ENCODE measurements at places on chromosomes 4 and X. TPM values are rescaled to one million over a fixed set of nuclear protein-coding genes. Genes with fewer than 3 reads are reported as not detected.

Gene MAGEC1
- not detected for total RNA-seq

GRCh38 chr4:128793859-128794672 is 15.4 kb upstream of the JADE1 start:
- DNase-seq = no peak

DNA sequence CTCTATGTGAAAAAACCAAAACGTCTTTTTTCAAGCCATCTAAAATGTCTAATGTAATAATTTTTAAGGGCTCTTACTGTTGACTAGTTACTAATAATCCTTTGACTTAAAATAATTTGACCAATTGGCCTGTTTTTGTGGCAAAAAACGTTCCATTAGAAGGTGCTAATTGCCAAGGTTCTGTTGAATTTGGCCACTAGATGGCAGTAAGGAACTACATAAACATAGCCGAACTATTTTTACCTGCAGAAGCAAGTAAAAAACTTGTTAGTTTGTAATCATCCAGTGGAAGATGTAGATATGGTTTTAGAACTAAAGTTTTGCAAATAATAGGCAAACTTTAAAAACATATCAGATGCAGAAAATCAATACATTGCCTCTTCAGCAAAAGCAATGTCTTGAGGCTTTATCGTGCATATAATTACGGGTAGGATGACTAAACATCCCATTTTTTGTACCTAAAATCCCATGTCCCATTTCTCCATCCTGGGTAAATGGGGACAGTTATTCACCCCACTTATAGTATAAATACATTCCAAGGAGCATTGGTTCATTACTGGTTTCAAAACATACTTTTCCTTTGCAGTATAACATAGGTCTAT is 57.6 kb downstream of the PROM1 start:
- DNase-seq = peak; percentile 12

- no peak for DNase-seq
Measured at GRCh38 chr4:75069493-75070074, 136.7 kb downstream of the PARM1 start.

DNA sequence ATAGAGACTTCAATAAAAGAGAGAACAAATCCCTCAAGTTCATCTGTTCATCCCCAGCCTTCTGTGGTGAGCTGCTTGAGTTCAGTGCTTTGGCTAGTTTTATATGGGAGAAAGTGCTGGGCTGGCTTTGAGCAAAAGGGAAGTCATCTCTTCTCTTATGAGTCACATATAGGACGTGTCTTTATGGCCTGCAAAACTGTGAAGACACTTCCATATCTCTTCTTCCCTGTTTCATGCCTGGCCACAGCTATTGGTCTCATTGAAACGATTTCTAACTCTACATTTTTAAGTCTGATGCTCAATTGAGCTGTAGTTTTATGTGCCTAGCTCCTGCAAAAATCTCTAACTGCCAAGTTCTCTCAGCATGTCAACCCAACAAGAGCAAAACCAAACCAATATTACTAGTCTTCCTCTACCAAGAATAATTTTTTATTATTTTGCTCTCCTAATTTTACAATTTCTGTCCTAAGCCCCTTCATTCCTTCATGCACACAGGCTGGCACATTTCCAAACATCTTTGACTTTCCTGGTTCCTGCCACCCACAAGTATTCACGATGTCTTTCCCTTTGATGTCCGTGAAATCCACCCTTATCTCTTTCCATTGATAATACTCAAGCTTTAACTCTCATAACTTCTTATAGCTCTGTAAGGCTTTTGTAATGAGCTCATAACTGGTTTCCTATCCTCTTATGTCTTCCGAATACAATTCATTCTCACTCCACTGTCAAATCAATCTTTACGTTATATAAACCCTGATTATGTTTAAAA is 165.3 kb downstream of the BTC start:
- DNase-seq = no peak

- no peak for DNase-seq
Measured at GRCh38 chrX:80917919-80918318, 108.2 kb upstream of the BRWD3 start.

Measured in activated T-cell treated with anti-CD3 and anti-CD28 coated beads, Interleukin-2, amount 50 U/mL, for 72 hours (primary cell).